ENCODE measurements at places on chromosomes 6 and 20.

DNA sequence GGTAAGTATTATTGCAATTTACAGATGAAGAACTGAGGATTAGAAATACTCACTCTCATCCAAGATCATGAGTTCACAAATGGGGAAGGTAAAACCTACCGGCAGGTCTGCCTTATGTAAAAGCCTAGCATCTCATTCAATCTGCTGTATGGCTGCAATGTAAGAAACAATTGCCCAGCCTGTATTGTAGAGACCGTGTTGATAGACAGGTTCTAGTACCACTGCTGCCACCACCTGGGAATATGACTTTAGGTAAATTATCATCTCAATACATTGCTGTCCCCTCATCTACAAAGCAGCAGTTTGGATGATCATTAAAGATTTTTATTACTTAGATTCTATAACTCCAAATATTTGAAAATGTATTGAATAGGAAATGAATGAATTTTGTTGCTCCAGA lies 23.3 kb upstream of the ARHGAP18 start:
- DNase-seq: no peak

DNA sequence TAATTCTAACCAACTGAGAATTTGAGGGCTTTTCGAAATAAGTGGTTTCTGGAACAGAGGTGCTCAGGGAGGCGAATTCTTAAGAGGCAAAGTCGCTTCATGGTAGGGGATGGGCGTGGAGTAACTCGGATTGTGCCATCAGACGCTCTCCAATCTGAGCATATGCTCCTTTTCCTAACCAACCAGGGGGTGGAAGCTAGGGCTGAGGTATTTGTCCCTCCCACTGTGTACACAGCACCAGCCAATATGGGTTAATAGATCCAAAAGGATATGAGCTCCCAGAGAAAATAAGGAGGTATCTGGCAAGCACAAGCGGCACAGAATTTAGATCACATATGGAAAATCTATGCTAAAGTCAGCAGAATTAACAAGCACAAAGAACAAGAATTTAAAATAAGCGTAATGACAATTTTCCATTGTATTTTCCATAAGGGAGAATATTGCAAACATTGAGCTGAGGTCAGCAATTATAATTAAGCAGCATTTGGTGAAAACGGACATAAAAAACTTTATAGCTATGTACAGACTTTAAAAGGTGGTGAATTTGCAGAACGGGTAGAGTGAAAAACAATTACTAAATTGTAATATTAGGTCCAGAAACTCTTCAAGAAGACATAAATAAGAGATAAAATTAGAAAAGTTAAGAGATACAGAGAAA lies 55.0 kb upstream of the PHACTR1 start:
- DNase-seq: no peak

GRCh38 chr20:19813846-19814640 lies 56.0 kb downstream of the RIN2 start:
- DNase-seq: no peak

DNA sequence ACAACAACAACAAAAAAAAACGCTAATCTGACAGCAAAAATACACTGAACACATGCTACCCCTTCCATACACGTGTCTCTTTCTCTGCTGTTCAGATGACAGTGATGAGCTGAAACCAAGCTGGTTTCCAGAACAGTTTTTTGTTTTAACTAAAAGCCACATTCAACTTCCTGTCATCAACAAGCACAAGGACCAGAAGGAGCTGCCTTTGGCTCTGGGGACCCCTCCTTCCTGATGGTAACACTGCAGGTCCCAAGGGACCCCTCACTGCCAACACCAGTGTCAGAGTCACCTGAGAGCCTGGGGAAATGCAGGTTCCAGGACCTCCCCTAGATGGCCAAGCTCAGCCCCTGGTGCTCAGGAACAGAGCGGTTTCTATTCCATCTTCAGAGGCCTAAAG lies 6.0 kb downstream of the CST7 start:
- DNase-seq: no peak

- DNase-seq: no peak
Observed at GRCh38 chr6:142562865-142563264, 261.1 kb downstream of the ADGRG6 start.

DNA sequence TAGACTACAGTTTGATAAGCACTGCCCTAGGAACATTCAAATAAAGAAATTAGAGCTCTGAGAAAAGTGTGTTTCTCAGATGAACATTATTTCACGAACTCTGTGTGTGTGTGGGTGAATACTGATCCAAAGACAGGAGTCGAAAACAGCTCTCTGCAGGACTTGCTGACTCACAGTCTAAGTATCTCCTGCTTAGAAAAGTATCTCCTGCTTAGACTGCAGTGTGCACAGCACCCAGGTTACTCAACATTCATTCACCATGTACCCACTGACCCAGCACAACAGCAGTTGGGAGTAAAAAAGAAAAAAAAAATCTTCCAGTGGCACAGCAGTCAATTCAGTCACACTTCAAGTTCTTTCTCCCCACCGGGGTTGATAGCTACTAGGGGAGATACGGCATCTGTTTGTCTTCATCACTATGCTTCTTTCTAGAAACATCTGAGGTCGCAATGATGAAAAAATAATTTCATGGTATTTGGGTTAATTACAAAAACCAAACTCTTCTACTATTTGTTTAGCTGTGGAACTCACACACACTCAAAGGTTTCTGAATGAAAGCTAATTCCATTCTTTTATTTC lies 48.0 kb downstream of the GCLC start:
- no peak for DNase-seq

DNA sequence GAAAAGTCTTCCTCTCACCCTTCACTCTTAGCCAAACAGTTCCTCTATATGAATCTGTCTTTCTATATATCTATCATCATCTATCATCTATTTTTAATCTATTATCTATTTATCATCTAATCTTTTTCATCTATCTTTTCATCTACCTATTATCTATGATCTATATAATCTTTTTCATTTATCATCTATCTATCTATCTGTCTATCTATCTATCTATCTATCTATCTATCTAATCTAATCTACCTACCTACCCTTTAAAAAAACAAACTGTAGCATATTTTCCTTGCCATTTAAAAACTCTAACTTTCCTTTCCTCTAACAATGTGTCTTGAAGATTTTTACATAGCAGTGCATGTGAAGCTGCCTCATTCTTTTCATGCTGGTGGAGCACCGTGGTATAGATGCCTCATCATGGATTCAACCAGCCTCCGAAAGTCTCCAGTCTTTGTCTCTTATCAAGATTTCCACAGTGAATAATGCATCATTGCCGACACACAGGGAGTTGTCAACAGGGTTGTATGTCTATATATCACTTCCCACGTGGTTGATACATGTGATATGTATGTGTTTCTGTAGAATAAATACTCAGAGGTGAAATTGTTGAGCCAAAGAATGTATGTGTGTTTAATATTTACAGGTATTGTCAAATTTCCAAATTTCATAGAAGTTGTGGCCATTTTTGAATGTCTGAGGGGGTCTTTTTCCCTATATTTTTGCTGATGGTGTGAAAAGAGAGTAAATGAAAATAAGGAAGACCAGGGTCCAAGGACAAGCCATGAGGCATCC lies 51.3 kb downstream of the VEGFA start:
- no peak for DNase-seq

- DNase-seq: no peak
Observed at GRCh38 chr6:43095939-43096338, 19.8 kb downstream of the PTK7 start.

- DNase-seq: no peak
Observed at GRCh38 chr20:63567386-63568169, 6.5 kb downstream of the HELZ2 start.

DNA sequence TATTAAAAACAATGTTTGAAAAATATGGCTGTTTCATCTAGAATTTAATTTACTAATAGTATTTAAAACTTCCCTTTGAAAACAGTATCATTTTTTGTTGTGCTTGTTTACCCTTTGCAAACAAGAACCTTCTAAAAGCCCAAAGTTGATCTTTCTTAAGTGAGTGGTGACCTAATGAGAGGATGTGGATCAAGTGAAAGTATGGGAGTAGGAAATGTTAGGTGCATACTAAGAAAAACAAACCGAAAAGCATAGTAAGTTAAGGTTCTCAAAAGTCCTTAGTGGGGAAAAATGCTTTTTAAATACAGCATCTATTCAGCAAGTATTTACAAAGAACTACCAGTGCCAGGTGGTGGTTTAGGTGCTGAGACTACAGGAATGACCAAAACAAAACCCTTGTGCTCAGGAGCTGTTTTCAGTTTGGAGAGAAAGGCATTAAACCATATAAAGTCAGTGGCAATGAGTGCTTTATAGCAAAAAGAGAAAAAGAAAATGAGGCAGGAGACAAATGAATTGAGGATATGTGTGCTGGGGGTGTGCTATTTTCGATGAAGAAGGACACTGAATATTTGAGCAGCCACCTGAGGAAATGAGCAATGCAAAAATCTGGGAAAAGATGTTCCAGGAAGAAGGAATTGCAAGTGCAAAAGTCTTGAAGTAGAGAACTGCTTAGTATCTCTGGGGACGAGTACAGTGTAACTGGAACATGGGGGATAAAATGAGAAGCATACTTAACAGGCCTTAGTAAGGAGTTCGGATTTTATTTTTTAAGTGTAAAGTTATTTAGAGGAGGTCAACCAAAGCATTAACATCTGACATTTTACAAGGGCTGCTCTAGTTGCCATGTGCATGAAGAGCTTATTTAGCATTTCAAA lies 24.0 kb downstream of the RNF146 start:
- DNase-seq: no peak

GRCh38 chr6:11144393-11144851 lies 32.9 kb upstream of the ERVFRD-1 start:
- DNase-seq: peak; percentile 71

GRCh38 chr6:34149452-34149810 lies 3.5 kb upstream of the GRM4 start:
- no peak for DNase-seq

- no peak for DNase-seq
Observed at GRCh38 chr6:105803442-105803841, 282.7 kb upstream of the PRDM1 start.

- DNase-seq: peak; percentile 73
Observed at GRCh38 chr6:96837081-96837971, at the start of gene GPR63. Gene GPR63 (minus strand): TSS chr6:96837477. CDS start chr6:96799731, 37,746 bp downstream.

DNA sequence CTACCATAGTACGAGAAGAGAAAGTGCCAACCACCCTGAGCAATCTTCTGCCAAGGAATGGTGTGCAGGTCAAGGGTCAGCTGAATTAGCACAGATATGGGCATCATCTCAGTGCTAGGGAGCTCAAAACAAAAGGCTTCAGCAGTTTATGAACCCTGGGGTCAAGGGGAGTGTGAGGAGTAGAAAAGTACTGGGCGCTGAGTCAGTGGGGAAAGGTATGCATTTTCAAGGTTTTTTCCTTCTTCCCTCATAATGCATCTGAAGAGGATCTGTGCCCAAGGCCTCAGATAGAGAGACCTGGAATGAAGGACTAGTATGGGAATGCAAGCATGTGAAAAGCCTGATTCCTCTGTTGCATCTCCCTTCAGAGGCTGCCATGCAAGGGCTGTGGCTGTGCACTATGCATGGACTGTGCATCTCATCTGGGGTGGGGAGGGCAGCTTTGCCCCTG lies 81.7 kb downstream of the PERP start:
- DNase-seq: no peak

- DNase-seq: no peak
Observed at GRCh38 chr6:31633447-31633846, 12.9 kb downstream of the PRRC2A start.

GRCh38 chr6:170111816-170112582 lies 178.9 kb downstream of the DLL1 start:
- peak; percentile 8 for DNase-seq

GRCh38 chr20:47677635-47678453 lies 107.4 kb downstream of the SULF2 start:
- DNase-seq: peak; percentile 53

DNA sequence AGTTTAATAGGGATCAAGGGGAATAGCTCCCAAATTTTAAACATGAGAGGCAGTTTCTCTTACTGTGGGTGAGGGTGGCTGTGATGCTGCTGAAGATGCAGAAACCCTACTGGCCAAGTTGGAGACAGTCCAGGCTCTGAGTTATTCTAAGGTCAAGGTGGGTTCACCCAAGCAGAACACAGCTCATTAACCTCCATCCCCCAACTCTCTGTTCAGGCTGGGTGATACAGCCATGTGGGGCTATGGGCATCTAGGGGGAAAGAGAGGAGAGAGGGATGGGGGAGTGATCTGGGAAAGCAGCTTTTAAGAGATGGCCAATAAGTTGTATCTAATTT lies 18.9 kb upstream of the TRAM2 start:
- DNase-seq: no peak

DNA sequence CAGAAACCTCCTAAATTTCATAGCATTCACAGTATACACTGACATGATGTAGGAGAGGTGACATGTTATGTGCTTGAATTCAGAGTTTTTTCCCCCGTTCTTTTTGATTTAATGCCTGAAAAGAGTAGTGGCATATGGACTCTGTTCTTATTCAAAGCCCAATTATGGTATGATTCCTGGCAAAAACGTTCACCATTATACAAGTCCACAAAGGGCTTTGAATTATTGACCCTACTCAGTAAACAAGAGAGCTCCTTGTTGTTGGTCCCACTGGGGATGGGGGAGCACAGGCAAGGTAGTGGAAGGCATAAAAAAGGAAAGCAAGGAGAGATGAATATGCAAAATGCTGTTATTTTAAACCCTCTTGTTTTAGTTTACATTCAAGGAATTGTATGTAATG lies 136.0 kb upstream of the AHI1 start:
- DNase-seq: no peak

GRCh38 chr6:6414931-6415330 lies 94.5 kb upstream of the F13A1 start:
- DNase-seq: no peak

- DNase-seq: peak; percentile 82
Observed at GRCh38 chr20:13220194-13220903, 725 bp upstream of the ISM1 start.

DNA sequence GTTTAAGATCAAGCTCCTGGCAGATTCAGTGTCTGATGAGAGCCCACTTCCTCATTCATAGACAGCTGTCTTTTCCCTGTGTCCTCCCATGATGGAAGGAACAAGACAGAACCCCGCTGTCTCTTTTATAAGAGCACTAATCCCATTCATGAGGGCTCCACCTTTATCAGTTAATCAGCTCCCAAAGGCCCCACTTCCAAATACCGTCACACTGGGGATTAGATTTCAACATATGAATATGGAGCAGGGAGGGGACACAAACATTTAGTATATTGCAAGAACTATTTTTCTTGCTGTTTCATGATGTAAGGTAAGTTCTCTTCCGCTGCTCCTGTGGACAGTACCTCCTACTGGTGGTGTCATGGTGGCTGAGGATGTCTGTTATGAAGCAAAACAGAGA lies 158.3 kb upstream of the IRAK1BP1 start:
- DNase-seq: no peak

GRCh38 chr20:36275441-36276189 lies 30.5 kb upstream of the DLGAP4 start:
- DNase-seq: no peak

- no peak for DNase-seq
Observed at GRCh38 chr20:47703748-47704147, 81.5 kb downstream of the SULF2 start.

GRCh38 chr6:146357578-146358430 lies 185.8 kb upstream of the RAB32 start:
- DNase-seq: no peak

- DNase-seq: no peak
Observed at GRCh38 chr6:146803601-146804000, 204.8 kb downstream of the ADGB start.

- no peak for DNase-seq
Observed at GRCh38 chr20:17044891-17045290, 181.9 kb upstream of the PCSK2 start.
